ENCODE measurements at places on chromosomes 1 and 21.

DNA sequence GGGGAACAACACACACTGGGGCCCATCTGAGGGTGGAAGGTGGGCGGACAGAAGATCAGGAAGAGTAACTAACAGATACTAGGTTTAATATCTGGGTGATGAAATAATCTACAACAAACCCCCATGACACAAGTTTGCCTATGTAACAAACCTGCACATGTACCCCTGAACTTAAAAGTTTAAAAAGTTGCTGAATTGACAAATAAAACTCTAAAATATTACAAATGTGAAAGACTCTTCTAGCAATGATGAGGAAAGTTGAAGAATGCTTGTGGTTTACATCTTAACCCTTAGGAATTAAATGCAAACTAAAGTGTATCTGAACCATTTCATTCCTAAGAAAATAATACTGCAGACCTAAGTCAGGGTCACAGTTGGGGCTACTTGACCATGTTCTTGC is 525.6 kb upstream of the CAMK1G start:
- DNase-seq = no peak

GRCh38 chr1:232917053-232917452 is 33.4 kb upstream of the NTPCR start:
- no peak for DNase-seq

DNA sequence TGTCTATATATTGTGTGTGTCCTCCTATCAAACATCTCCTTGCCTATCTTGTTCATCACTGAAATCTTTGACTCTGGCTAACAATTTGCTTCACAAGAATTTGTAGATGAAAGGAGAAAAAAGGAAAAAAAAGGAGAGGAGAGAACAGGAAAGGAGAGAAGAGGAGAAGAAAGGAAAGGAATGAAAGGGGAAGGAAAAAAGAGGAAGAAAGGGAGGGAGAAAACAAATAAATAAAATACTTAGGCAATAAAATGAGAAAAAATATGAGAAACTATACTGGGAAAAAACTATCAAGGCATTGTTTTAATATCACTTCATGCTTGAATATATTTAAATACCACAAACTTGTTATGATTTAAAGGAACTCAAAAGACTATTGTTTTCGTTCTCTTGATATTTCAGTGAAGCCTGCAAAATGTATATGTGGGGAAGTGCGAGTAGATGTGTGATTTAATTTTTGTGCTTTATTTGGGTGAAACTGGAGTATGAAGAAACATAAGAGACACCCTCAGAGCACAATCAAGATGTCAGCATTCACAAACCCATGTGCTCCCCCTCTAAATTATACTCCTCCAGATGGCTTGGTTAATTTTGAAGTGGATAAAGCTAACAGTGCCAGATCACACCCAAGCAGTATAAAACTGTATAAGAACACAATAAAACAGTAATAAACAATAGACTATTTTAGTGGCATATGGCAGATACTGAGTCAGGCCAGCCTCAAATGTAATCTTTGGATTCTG is 205.7 kb upstream of the SAMSN1 start:
- DNase-seq = no peak

GRCh38 chr1:44256762-44257554 is 43.7 kb downstream of the DMAP1 start:
- no peak for DNase-seq

GRCh38 chr1:11957897-11958296 is 22.3 kb upstream of the MFN2 start:
- DNase-seq = no peak

- DNase-seq = no peak
Observed at GRCh38 chr1:172638249-172638648, 20.7 kb upstream of the FASLG start.

- no peak for DNase-seq
Observed at GRCh38 chr1:182603646-182604174, 479 bp downstream of the RGS16 start.

- no peak for DNase-seq
Observed at GRCh38 chr1:244044423-244044822, 6.7 kb upstream of the ZBTB18 start.

DNA sequence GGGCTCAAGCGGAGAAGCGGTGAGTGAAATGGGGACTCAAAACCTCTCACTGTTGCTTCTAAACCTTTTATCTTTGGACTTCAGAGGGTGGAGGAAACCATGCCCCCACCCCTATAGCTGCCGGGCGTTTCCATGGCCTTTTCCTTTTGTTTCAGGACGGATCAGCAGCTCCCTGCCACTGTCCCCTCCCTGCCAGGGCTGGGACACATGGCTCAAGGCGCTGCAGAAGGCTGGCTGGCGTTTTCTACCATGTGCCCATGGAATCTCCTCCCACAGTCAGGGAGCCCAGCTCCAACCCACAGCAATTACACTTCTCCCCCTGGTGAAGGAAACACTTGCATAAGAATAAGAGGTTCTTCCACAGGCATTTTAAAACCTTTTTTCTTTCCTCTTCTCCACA is 812.7 kb downstream of the PLA2G4A start:
- no peak for DNase-seq

- no peak for DNase-seq
Observed at GRCh38 chr1:89025928-89026327, 3.3 kb upstream of the GBP3 start.

GRCh38 chr1:200968469-200969410 is 54.8 kb downstream of the KIF21B start:
- DNase-seq = no peak

DNA sequence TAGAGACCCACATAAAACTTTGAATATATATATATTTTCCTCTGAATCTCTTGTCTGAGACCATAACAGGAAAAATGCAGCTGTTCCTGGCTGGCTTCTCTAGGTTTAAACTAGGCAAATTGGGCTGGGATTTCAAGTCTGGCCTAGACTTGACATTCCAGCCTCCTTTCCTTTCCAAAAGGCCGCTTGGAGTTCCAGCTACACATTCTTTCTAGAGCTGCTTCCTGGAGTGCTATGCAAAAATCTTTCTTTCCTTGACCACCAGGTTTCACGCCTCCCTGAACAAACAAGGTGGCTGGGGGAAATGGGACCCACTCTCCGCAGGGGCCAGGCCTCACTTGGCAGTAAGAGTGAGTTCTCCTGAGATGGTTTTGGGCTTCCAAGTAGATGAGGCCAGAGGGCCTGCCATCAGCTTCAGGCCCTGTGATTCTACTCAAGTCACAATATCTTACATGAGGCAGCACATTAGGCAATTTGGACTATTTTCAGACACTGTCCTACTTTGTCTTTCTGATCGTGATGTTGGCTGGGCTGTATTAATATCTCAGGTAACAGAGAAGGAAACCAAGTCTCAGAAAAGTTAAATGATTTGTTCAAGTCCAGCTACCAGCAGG is 102.4 kb downstream of the FAM78B start:
- DNase-seq = peak; percentile 10

DNA sequence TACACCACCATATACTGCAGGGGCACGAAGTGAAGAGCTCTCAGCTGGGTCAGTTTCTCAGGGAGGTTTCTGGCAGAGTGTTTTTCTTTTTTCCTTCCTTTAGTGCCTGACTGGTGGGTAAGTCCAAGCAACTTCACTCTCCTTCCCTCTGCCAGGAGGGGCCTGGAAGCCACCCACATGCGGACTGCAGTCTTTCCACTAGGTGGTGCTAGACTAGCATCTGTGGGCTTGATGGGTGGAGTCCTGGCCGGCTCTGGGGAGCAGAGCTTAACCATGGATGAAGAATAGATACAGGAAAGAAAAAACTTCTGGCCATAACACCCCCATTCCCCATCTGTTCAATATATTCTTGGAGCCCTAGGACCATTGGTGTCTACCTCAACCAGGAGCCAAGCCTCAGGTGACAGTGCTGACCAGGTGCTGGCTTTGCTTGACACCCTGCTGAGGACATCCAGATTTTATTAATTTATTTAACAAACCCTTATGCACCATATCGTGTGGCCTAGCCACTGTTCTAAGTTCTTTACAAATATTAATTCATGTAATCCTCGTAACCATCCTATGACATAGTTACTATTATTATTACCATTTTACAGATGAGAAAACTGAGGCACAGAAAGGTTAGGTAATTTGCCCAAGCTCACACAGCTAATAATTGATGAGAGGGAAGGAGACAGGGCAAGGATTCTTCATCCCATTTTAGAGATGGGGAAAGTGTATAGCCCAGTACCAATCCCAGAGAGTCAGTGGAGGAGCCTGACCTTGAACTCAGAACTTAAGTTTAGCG is 126.7 kb upstream of the CSF3R start:
- DNase-seq = peak; percentile 62

GRCh38 chr1:182861994-182862393 is 22.8 kb downstream of the DHX9 start:
- no peak for DNase-seq

GRCh38 chr1:163875200-163875926 is 553.6 kb downstream of the NUF2 start:
- DNase-seq = peak; percentile 80

- DNase-seq = no peak
Observed at GRCh38 chr1:115428676-115429075, 90.6 kb upstream of the NGF start.

GRCh38 chr1:228748431-228748830 is 13.2 kb downstream of the RHOU start:
- DNase-seq = no peak

GRCh38 chr1:228833911-228834688 is 98.8 kb downstream of the RHOU start:
- DNase-seq = no peak

GRCh38 chr21:29829564-29830275 is 110.1 kb downstream of the GRIK1 start:
- no peak for DNase-seq

DNA sequence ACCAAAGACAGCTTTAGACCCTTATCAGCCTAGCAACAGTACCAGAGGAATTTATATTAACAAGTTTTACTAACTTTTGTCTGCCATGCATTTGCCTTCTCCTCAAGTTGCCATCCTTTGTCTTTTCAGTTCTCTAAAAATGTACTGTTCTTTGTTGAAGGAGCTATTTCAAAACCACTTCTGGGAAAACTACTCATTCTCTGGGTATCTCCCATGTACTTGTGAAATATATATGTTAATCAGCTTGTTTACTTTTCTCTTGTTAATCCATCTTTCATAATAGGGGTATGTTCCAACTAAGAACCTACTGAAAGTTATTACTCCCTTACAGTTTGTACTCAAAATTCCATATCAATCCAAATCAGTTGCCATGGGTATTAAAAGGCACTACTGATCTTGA is 16.3 kb downstream of the DPYD start:
- DNase-seq = no peak

DNA sequence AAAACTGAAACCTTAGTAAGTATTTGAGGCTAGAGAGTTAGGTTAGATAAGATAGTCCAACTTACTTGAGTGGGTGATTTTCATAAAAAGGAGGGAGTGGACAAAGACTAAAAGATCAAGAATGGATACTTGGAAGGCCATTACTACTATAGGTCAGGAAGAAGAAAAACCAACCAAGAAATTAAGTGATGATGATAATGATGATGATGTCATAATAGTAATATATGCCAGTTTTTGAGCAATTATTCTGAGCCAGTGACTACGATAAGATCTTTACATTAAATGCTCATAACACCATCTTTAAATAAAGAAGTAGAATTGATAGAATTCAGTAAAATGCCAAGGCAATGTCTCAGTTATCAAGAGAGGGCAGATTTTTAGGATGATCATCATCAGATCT is 430.7 kb upstream of the ADAMTS5 start:
- DNase-seq = no peak

GRCh38 chr1:111507411-111508201 is 4.2 kb upstream of the ADORA3 start:
- DNase-seq = peak; percentile 57

GRCh38 chr1:234605399-234605982 is 4.5 kb downstream of the IRF2BP2 start:
- DNase-seq = no peak

- DNase-seq = no peak
Observed at GRCh38 chr21:44812640-44813039, 5.2 kb downstream of the SUMO3 start.

GRCh38 chr1:171191992-171192391 is 6.9 kb downstream of the FMO2 start:
- no peak for DNase-seq

DNA sequence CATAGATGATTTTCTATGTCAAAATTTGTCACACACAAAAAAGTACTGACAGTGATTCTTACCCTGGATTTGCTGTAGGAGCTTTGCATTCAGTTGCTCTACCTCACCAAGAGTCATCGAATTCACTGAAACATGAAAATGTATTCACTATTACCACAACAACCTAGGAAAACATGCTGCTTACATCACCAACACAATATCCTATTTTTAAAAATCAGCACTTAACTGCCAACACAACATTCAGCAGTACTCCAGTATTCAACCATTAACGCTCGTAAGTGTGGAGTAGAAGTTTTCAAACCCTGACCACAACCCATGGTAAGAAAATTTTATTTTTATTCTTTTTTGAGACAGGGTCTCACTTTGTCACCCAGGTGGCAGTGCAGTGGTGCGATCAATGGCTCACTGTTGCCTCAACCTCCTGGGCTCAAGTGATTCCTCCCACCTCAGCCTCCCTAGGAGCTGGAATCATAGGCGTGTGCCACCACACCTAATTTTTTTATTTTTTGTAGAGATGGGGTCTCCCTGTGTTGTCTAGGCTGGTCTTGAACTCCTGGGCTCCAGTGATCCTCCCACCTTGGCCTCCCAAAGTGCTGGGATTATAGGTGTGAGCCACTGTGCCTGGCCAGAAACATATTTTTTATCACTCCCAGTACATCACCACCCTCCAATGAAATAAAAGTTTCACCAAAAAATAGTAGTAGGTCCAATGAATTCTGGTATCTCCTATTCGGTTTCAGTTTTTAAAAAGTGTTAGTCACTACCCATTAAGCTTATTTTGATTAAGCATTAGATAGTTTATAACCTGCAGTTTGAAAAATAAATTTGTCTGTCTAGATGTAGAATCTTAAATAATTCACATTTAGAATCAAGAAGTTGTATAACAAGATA is 23.8 kb downstream of the C21orf91 start:
- DNase-seq = no peak

- no peak for DNase-seq
Observed at GRCh38 chr1:43522431-43522775, 8.3 kb upstream of the PTPRF start.

DNA sequence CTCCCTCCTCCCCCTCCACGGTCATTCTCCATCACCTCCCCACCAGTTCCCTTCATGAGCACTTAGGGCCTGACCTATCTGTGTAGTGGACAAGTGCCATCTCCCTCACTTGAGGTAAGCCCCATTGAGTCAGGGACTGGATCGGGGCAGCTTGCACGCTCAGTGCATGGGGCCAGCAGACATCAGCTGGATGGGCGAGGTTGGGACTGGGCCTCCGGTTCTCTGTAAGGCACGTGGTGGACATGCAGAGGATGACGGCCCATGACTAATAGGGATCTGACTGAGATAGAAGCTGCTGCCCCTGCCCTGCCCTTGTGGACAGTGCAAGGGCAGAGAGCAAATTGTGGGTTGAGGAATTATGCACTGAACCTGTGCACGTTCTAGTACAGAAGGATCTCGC is 120.4 kb upstream of the C1orf174 start:
- no peak for DNase-seq

- DNase-seq = peak; percentile 63
Observed at GRCh38 chr1:234745844-234746797, 136.1 kb upstream of the IRF2BP2 start.

DNA sequence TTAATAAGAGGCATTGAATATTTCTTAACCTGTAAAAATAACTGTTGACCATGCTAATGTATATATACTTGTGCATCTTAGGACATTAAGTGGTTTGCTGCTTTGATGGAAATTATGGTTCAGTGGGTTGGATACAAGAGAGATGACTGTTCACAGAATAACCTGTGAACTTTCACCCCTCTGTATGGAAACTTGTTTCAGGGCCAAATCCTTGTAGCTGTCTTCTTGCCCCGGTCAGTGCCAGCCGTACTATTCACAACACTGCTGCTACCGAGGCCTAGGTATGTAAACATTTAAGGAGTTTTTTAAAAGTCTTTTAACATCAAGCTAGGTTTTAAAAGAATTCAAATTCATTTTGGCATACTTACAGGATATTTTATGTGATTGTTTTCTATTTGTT is 16.1 kb downstream of the DONSON start:
- no peak for DNase-seq

All from stomach (tissue), 19 donors.